ENCODE measurements at places on chromosomes 5 and 9.

- DNase-seq, result no peak
These were observed 8.9 kb upstream of the SHC3 start for GRCh38 chr9:89187541-89187940.

GRCh38 chr9:38277601-38278200 lies 114.8 kb upstream of the ALDH1B1 start:
- DNase-seq, result no peak

- no peak for DNase-seq
These were observed 330.6 kb downstream of the EBF1 start for GRCh38 chr5:158769079-158769478.

GRCh38 chr5:112154940-112155686 lies 264.0 kb downstream of the EPB41L4A start:
- DNase-seq, result no peak

DNA sequence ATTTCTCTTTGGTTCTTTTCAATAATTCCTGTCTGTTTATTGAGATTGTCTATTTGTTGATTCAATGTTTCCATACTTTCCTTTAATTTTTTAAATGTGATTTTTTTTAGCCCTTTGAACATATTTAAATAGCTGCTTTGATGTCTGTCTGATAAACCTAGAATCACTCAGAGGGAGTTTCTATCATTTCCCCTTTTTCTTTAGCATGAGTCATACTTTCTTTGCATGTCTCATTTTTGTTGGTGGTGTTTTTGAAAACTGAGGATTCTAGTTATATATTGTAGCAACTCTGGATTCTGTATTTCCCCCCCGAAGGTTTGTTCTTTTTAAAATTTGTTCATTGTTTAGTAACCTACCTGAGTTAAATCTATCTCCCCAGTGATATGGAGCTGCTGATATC lies 24.2 kb upstream of the ZNF618 start:
- no peak for DNase-seq
